ENCODE measurements at places on chromosomes 1 and 21.

DNA sequence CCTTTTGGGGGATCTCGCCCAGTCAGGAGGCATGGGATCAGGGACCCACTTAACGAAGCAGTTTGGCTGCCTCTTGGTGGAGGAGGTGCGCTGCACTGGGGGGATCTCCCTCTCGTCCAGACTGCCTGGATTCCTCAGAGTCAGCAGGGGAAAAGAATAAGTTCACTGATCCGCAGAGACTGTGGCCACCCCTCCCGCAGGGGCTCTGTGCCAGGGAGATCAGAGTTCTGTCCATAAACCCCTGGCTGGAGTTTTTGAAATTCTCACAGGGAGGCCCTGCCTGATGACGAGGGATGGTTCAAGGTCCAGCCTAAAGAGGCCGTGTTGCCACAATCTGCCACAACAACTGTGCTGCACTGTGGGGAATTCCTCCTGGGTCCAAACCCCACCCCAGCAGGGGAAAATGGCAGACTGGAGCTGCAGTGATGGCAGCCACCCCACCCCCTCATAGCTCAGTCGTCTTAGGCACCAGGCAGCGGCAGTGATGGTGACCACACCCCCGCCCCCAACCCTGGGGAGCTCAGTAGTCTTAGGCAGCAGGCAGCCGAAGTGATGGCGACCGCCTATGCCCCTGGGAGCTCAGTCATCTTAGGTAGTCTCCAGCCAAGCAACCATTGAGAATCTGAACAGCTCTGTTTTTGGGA is 273.8 kb upstream of the USP25 start:
- DNase-seq = no peak

DNA sequence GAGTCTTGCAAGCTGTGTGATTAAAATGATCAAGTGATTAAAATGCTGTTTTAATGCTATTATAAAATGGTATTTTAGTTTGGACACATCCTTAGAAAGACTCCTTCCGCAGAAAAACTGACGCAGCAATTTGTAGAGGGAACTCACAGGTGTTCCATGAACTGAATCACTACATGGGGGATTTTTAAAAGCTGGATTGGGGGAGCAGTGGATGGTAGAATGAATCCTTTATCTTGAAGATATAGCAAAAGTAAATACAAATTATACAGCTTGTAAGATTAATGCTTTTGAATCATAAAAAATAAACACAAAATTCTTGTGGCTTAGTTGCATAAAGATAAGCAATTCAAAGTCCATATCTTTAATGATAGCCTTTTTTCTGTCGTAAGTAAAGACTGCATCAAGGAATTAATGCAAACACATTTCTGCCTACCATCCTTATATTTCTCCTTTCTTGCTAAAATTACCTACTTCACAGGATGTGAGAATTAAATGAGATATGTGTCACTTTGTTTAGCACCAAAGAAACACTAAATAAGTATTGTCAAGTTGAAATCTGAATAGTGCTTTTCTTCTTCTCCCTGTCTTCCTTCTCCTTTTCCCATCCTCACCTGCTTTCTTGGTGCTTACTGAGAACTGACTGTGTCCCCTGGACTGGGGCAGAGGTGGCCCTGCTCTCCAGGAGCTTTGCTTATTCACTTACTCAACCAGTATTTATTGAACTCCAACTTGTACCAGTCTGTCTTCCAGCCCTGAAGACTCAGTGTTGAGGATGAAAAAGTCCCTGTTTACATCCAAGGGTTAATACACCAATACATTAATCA is 61.5 kb upstream of the F3 start:
- no peak for DNase-seq

GRCh38 chr1:182054698-182055326 is 6.7 kb downstream of the ZNF648 start:
- peak; percentile 55 for DNase-seq

GRCh38 chr1:190754666-190755065 is 277.0 kb upstream of the BRINP3 start:
- no peak for DNase-seq

GRCh38 chr1:94819945-94820746 is at the start of gene SLC44A3:
TSS of gene SLC44A3 (plus strand) at chr1:94820357. CDS start at chr1:94820452, 95 bp downstream.
- DNase-seq = no peak

DNA sequence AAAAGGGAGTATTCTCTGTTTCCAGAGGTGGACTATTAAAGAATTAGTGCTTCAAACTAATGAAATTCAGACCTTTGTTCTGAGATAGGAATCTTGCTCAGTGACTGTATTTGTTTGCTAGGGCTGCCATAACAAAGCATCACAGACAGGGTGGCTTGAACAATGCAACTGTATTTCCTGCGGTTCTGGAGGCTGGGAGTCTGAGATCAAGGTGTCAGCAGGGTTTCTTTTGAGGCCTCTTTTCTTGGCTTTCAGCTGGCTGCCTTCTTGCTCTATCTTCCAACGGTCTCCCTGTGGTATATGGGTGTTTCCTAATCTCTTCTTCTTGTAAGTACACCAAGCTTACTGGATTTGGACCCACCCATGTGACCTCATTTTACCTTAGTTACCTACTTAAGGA is 264.6 kb upstream of the PROX1 start:
- no peak for DNase-seq

DNA sequence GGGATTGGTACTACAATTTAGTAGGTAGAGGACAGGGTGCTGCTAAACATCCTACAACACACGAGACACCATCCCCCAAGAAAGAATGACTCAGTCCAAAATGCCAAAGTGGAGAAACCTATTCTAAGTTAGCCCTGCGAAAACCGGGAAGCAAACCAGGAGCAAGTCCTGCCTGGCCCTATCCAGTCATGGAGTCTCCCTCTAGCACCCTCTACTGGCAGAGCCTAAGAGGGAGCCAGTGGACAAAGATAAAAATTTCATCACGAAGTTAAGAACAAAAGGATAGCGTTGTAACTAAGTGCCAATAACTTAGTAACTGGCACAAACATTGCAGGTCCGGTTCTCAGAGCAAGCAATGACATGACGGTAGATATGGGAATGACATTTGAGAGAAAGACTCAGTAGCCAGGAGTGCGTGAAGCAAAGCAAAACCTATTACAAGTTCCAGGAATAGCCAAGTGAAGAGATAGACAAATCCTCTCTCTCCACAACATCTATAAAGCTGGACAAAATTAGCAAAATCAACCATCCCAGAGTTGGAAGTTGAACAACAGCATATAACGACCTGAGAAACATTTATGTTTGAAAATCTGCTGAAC is 383.5 kb downstream of the OMA1 start:
- no peak for DNase-seq

GRCh38 chr1:232335261-232335660 is 294.7 kb downstream of the SIPA1L2 start:
- DNase-seq = no peak

DNA sequence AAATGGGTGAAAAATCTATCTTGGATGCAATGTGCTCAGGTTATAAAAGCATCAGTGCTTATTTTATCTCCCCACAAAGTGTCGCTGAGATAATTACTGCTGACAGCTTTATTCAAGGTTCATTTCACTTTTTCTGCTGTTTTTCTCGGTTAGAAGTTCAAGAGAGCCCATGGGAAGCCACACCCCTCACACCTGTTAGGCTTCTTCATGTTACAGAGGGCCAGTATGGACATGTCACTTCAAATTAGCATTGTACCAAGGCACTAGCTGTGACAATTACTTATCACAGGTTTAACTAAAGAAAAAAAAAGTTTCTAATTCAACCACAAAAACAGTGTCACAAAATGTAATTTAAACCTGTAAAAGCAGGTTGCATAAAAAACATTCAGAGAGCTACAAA is 187.3 kb upstream of the DMRTA2 start:
- DNase-seq = no peak

- no peak for DNase-seq
These were observed 39.5 kb upstream of the SGIP1 start for GRCh38 chr1:66494482-66494881.

DNA sequence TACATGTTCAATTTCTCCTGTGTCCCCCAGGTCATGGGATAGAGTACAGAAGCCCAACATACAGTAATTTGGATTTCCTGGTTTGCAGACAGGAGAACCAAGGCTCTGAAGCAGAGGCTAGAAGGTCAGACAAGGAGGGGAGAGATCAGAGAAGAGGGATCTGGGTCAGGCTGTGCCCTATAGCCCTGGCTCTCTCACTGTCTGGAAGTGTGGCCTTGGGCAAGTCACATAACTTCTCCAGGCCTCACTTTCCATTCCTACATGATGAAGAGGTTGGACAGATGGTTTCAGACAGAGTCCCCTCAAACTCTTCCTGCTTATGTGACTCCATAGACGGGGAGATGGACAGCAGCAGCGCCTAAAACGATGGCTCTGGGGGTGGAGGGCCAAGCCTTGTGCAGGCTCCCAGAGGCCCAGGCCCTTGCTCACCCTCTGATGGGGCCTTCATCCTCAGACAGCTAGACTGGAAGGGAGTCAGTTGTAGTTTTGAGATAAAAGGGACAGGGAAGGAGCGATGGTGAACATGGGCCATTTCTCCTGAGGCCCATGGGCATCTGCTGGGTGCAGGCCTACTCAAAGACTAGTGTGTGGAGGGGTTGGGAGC is 2.9 kb downstream of the TRIM62 start:
- DNase-seq = no peak

- no peak for DNase-seq
These were observed 8.0 kb downstream of the SMAP2 start for GRCh38 chr1:40381268-40382107.

DNA sequence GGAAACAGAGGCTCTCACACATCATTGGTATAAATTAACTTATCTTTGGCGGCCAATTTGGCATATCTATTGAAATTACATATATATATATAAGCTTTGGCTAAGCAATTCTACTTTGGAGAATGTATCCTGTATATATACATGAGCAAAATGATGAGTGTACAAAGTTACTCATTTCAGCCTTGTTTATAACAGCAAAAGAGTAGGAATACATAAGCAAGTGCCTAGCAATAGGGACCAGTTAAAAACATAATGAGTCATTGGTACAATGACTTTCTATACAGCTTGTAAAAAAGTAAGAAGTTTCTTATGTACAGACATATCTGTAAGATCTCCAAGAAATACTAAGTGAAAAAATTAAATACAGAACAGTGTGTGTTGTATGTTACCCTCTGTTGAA is 190.8 kb downstream of the LTN1 start:
- no peak for DNase-seq

DNA sequence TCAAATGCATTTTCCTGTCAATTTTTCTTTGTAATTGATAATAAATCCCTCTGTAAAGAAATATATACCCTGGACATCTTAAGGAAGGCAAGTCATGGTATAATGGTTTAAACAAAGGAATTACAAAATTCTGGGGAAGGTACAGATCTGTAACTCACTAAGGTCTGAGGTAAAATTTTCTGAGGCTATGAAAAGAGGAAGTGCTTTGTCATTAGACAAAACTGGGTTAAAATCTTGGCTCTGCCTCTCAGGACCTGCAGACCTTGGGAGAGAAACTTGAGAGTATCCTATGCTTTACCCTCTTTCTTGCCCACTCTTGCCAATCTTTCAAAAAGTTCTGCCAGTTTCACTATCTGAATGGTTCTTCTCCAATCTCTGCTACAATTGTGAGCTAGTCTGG is 26.8 kb upstream of the BEND5 start:
- no peak for DNase-seq

- DNase-seq = no peak
These were observed 115.2 kb downstream of the SLC25A24 start for GRCh38 chr1:108084866-108085477.

DNA sequence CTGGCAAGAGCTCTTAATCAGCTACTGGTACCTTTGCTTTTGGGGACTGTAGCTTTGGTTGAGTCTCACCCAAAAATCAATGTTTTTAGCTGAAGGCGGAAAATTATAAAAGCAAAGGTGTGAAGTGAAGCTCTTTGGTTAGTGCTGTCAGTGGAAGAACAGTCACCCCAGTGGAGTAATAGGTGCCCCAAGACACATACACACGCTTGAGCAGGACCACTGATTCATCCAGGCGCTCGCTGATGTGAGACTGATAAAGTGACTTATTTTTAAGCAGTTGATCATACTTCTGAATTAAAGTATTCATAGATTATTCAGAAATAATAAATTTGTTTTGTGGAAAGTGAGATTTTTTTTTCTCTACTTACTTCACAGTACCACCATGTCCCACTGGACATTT is 37.1 kb downstream of the TGFB2 start:
- no peak for DNase-seq

DNA sequence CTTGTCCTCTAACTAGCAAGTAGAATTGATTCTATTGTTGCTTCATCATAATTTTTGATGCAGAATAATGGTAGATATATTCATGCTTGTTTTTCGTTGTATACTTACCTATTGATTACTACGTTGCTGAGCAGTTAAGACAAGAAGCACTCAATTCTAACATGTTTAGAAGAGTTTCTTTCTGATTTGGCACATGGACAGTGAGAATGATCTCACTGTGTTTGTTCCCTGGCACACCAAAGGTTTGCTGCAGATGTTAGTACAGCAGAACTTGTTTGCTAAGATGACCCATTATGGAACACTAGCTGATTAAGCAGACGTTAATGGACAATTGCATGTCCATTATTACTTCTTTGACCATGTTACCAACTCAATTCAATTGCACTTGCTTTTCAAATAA is 184.7 kb upstream of the SGIP1 start:
- DNase-seq = no peak

DNA sequence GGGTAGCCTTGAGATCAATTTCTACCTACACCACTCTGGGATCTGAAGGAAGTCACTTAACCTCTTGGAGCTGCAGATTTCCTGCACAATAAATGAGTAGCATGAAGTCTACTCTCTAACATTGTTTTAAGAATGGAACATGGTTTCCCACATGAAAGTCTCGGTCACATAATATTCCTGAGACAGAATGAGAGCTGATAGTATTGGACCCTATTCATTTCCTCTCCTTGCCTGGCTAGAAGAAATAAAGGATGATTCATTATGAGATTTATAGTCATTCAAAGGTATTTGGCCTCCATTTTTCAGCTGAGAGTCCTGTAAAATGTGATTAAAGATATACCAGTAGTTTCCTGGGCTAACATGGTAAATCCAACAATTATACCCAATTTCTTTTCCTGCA is 56.7 kb downstream of the ARHGAP29 start:
- DNase-seq = no peak

DNA sequence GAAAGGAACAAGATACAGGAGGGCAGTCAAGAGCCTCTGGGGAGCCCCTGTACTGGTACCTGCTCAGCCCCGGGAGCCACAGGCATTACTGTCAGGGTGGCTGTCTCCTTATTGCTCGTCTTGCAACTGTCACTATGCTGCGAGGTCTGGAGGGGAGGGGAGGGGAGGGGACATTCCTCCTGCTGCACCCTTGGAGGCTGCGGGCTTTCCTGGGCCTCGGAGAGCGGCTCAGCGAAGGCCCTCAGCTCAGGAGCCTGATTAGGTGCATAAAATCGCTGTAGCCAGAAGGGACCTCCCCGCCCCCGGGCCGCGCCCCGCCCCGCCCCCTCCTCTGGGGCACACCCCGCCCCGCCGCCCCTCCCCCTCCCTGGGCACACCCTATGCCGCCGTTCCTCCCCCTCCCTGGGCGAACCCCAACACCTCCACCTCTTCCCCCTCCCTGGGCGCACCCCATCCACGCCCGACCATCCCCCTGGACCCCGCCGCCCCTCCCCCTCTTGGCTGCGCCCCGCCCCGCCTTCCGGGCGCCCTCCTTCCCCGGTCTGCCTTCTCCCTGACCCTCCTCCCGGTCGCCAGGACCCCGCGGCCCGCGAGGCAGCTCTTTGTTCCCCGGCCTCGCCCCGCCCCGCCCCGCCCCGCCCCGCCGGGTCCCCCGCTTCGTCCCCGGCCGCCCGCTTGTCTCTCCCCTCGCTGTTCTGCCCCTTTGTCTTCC is 35.5 kb downstream of the CACHD1 start:
- peak; percentile 24 for DNase-seq

Data from activated T-cell treated with anti-CD3 and anti-CD28 coated beads for 4 hours (primary cell).